Activated CD8-positive, alpha-beta memory T cell treated with anti-CD3 and anti-CD28 coated beads, Interleukin-2, amount 50 U/mL, for 4 hours (primary cell): ENCODE measurements at places on chromosomes 2 and 18.

GRCh38 chr2:216082117-216082711 lies 495 bp downstream of the TMEM169 start:
- no peak for DNase-seq

DNA sequence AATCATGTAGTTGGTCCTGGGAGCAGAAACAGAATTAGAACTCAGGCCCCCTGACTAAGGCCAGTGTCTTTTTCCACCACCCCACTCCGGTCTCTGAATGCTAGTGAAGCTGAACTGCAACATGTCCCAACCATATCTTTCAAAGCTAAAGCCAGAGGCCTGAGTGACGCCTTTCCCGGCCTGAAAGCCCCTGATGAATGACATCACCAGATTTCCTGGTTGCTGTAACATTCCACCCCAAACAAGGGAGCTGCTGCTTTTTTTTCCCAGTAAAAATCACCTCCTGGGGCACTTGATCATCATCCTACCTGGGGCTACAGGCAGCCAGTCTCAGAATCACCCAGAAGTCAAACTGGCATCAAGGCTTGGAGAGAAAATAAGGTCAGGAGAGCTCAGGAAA lies 162.7 kb downstream of the ARL4C start:
- no peak for DNase-seq

DNA sequence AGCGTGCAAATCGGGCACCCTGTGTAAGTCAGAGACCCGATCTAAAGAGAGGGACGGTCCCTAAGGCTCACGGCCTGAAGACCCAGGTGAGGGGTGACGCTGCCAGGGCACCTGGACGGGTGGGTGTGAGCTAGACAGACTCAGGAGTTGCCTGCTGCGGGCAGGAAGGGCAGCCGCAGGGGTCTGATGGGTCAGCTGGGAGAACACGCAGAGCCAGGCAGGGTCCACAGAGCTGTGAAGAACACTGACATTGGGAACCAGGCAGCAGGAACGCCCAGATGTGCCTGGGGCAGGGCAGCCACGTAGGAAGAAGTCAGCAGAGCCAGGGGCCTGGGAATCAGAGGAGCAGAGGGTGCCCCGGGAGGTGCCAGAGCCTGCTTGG lies 25.9 kb downstream of the HDAC4 start:
- DNase-seq = no peak

GRCh38 chr18:41226186-41226585 lies 728.8 kb upstream of the PIK3C3 start:
- no peak for DNase-seq

DNA sequence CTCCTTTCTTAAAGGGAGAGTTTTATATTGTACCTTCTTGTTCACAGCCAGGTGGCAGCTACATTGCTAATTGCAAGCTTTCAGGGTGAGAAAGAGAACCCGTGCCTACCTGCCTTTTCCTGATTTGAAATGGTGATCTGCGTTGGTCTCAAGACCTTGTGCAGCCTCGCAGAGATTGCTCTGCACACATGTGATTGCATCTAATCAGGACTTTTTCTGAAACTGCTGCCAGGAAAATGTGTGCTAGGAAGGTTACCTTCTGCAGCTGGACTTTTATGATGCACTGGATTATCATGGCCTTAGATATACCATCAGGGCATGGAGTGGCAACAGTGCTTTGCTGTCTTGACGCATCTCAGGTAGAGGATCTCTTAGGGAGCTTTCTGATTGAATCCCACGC lies 45.1 kb downstream of the AGAP1 start:
- no peak for DNase-seq

GRCh38 chr2:111936881-111937280 lies 38.5 kb downstream of the MERTK start:
- DNase-seq = no peak

GRCh38 chr18:22285361-22286140 lies 116.2 kb downstream of the GATA6 start:
- DNase-seq = no peak

GRCh38 chr18:27235218-27235870 lies 50.2 kb upstream of the CHST9 start:
- no peak for DNase-seq

- no peak for DNase-seq
Observed at GRCh38 chr2:168320267-168320666, 72.9 kb upstream of the STK39 start.

DNA sequence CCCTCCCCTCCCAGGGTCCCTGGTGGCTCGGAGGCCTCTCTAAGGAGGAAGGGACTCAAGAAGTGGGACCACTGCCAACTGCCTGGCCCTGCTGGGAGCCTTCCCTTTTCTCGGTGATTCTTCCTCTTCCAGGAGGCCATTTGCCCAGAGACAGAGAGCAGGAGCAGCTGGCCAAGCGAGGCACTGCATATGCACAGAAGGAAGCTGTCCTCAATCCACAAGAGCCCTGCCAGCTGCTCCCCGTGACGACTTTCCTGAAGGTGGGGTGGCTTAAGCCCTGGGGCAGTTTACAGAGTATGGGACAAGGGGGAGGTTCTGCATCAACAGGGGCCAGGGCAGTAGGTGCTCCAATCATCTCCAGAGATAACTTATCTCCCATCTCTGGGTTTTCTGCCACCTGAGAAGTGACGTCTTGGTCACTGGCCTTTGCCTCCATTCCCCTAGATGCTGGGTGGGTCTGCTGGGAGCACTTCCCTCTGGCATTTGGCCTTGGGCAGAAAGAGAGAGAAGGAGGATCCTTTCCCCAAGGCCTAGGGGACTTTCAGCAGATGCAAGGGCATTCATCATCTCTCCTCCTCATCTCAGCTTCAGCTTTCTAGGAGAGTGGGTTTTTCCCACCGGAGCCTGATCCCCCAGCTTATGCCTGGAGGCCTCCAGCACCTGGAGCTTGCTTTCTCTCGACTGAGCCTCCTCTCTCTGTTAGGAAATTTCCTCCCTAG lies 28.5 kb downstream of the CIB4 start:
- no peak for DNase-seq

- DNase-seq = no peak
Observed at GRCh38 chr2:175823002-175823706, 178.9 kb downstream of the LNPK start.

- DNase-seq = no peak
Observed at GRCh38 chr2:2501454-2502200, 170.6 kb upstream of the MYT1L start.

- no peak for DNase-seq
Observed at GRCh38 chr2:131588152-131588873, 60.6 kb downstream of the CCDC74A start.

DNA sequence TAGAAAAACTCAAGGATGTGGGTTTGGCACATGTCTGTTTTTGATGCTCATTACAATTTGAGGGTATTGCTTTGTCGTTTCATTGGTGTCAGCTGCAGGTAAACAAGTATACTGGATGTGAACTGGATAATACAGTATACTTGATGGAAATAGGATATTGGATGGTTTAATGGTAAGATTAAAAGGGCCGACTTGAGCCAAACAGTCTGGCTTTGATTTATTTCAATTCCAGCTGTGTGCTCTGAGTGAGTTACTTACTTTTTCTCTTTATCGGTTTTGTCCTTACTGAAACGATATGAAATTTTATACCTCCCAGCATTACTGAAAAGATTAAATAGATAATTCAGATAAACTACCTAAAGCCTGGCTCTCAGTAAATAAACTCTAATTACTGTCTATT lies 227.6 kb downstream of the ASXL3 start:
- no peak for DNase-seq

- DNase-seq = no peak
Observed at GRCh38 chr2:42106257-42106816, 58.5 kb downstream of the PKDCC start.

DNA sequence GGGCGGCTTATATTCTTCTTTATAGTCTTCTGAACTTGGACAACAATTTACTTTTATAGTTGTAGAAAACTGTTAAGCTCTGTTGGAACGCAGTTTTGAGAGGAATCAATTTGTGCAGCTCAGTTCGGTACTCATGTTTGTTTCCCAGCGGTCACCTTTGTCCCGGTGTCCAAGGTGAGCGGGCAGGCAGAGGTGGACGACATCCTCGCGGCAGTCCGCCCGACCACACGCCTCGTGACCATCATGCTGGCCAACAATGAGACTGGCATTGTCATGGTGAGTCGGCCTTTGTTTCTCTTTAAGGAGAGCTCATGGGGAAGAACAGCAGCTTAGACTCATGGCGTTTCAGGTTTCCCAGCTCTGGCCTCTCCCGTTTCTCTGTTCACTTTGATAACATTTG lies 18.6 kb upstream of the ESPNL start:
- no peak for DNase-seq

DNA sequence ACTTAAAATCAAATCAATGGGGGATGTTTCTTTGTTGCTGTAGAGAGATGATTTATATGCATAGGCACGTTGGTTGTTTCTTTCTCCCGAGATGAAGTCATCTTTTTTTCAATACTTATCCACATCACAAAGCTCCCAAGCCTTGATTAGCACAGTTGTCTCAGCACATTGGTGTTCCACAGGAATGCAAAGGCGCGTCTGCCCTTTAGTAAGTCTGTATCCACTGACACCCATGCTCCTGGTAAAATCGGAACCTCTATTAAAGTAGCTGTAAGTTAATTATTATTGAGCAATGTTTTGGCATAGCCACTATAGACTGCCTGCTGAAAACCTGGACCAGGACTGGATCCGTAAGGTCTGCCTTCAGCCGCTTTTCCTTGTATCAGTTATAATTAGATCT lies 77.6 kb upstream of the RBM44 start:
- DNase-seq = no peak

DNA sequence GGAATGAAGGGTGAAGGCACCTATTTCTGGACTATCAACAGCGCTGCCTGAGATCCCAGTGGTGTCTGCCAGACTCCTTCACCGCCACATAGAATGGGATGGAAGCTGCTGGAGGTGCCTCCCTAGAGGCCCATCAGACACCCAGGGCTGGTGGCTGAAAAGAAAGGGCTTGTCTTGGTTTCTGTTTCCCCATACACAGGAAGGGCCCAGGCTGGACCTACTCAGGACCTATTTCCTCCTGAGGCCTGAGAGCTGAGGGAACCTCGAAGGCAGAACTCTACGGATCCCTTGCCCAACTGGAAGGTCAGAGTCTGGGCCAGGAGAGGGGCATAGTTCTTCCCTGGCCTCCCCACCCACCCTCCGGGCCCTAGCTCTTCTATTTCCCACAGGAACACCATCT lies 2.9 kb upstream of the CLEC4F start:
- DNase-seq = no peak

GRCh38 chr2:122905431-122905830 lies 1119.7 kb upstream of the CNTNAP5 start:
- no peak for DNase-seq

- DNase-seq = no peak
Observed at GRCh38 chr18:39406941-39407340, 1841.3 kb upstream of the CELF4 start.

DNA sequence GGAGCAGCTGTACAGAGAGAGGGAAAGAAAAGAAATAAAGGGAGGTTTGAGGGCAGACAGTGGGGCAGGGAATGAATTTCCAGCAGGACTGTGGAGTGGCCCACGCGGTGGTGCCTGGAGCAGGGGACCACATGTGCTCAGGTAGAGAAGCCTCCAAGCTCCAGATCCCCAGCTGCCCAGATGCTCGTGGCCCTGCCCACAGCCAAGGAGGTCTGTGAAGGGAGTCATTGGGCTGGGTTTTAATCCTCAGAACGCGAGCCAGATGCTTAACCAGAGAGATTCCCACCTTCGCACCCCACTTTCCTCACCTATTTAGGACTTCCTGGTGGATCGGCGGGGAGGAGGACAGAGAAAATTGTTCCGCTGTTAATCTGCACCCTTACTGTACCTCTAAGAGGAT lies 369.4 kb downstream of the PARD3B start:
- no peak for DNase-seq

GRCh38 chr2:227296671-227297405 lies 28.2 kb upstream of the MFF start:
- DNase-seq = no peak

DNA sequence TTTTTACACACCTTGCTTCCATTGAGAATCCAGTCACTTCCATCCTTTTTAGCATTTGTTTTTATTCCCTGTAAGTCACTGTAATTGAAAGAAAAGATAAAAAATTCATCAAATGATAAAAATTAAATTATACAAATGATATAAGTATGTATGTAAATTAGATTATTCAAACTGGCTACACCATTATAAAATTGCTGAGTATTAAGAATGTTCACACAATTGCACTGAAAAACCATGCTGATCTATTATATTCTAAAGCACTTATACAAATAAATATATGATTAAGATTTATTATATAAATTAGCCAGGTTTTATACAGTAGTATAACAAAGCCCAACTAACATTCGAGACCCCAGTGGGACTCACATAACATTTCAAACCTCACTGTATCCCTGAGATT lies 15.1 kb downstream of the ACADL start:
- no peak for DNase-seq
